ENCODE measurements at places on chromosomes 1 and 21.

DNA sequence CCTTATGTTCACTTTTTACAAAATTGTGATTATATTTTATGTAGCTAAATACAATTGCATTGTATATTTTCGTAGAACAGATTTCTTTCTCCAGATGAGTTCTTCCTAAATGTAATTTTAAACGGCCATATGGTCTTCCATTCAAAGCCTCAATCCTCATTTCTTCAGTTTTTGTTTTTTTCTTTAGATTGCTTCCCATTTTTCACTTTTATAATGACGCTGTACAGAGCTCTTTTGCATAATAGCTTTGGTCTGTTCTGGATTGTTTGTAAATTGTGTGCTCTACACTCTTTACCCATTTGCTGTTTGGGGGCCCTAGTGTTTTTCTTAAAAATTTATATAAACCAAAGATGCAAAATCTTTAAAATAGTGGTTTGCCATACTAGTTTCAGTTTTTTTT is 27.8 kb downstream of the AVPR1B start:
- no peak for DNase-seq

GRCh38 chr1:55070293-55071164 is 31.2 kb downstream of the PCSK9 start:
- no peak for DNase-seq

- peak; percentile 84 for DNase-seq
Observed at GRCh38 chr1:26744075-26744959, 43.4 kb upstream of the PIGV start.

DNA sequence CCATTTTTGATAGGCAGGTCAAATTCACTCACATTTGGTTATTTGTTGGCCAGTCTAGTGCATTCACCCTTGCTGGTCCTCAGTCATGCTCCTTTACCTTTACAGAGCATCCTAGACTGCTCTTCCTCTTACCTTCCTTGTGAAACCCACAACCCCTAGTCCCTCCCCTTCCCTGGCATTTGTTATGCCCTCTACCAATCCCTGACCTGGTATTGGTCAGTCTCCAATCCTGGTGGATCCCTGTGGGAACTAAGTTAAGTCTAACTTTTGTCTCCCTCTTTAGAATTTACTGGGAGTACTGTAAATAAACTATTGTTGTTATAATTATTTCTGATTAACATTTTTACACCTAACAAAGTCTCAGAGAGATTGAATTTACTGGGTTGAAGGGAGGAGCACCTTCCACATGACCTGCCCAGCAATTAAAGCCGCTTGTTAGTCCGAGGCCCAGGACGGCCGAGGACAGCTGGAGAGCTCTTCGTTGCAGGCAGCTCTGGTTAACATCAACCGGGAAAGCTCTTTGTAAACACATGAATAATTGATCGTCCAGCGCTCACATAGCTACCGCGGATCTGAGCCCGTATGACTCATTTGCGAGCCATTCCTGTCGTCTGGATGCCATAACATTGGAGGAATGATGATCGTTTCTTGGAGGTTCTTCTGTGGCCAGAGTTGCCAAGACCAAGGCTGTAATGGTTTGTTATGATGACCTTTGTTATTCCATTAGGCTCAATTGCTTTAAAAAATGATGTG is 31.9 kb downstream of the MTARC1 start:
- DNase-seq: no peak

DNA sequence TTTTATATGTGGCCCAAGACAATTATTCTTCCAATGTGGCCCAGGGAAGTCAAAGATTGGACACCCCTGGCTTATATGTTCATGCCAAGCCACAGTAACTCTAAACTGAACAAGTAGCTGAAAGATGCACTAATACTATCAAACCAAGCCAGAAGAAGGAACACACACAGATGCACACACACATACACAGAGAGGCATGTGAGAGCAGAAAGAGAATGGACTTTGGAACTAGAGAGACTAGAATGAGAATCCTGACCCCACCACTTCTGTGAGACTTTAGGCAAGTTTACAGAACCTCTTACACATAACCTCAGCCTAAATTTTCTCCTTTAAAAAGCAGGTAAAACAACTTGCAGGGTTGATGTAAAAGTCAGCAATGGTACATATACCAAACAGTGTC is 11.2 kb upstream of the TMEM81 start:
- DNase-seq: no peak

DNA sequence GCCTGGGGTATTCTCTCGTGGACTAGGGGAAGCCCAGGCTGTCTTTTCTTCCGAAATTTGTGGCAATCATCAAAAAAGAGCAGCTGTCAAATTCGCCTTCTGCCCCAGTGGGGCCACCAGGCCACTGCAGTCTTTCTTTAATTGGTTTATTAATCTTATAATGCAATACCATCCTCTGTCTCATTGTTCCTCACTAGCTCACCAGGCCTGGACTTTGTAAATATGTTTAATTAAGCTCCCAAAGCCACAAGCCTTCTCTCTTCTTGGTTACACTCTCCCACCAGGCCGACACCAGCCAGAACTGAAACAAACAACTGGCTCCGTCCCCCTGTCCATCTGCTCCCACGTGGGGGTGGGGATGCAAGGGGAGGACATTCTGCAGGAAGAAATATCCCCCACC is 22.0 kb upstream of the CAMK1G start:
- DNase-seq: no peak

DNA sequence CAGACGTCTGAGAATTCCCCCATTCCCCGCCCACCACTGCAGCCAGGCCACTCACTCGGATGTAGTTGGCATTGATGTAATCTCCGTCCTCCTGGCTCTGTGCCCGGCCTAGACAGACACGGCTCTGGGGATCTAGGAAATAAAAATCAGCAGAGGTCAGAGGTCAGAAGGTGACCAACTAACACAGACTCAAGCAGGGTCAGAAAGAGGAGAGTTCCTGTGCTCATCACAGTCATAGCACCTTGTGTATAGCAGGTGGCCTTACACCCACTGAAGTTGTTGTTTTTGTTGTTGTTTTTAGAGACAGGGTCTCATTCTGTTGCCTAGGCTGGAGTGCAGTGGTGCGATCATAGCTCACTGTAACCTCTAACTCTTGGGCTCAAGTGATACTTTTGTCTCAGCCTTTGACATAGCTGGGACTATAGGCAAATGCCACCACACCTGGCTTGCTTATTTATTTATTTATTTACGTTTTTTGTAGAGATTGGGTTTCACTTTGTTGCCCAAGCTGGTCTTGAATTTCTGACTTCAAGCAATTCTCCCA is 4.9 kb downstream of the PTPN7 start:
- DNase-seq: no peak

DNA sequence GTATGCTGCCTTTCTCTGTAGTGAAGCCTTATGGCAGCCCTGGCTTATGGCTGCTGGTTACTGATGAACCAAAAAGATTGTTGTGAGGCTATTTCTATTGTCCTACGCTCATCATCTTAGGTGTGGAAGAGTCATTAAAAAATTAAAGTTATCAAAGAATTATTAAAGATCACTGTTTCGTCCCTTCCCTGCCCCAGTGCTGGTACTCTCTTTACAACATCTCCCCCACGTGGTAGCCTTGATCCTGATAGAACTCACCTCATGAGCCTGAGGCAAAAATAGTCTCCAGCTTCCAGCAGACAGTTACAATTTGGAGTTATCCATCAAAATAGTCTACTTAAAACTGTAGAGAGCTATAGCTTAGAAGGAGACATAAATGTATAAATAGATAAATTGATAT is 201.5 kb downstream of the S1PR1 start:
- DNase-seq: peak; percentile 38

GRCh38 chr1:203039609-203040512 is 13.6 kb downstream of the PPFIA4 start:
- DNase-seq: no peak

DNA sequence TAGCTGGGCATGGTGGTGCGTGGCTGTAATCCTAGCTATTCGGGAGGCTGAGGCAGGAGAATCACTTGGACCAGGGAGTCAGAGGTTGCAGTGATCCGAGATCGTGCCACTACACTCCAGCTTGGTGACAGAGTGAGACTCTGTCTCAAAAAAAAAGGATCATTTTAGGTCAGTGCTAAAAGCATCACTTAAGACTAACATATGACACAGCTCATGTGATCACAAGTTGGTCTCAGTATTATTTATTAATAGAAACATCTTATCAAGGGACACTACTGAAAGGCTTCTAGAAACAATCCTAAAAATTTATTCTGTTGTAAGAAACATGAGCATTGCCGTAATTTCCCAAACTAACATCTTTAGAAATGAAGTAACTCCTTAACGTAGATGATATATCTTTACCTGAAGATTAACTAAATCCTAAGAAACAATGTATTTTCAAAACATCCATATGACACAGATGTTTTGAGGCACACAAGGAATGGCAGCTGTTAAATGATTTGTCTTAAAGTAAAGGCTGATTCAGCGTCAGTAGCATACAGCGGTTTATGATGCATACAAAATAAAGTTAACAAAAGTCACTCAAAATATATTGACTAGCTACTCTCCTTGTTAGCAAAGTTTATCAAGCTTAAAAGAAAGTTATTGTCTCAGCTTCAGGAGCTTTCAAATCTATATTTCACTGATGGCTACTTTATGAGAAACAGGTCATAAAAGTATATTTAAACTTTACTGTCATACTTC is 2.6 kb downstream of the NIBAN1 start:
- no peak for DNase-seq

GRCh38 chr1:173410794-173411236 is 66.3 kb upstream of the PRDX6 start:
- no peak for DNase-seq

- no peak for DNase-seq
Observed at GRCh38 chr1:44678626-44679025, 4.1 kb downstream of the ARMH1 start.

DNA sequence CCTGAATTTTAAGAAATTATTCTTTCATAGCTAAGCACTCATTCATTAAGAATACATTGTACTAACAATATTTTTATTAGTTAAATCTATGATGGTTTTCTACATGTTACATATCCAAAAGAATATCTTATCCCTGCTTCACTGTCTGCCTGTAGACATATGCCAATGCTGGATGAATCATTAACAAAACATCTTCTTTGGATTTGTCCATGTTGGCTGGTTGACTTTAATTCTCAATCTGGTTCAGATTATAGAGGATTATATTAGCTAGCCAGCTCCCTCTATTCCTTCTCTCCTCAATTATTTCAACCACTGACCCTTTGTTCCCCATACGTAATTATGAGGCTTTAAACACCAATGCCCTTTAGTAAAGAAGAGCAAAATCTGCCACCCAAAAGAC is 138.9 kb upstream of the DMRTA2 start:
- no peak for DNase-seq

DNA sequence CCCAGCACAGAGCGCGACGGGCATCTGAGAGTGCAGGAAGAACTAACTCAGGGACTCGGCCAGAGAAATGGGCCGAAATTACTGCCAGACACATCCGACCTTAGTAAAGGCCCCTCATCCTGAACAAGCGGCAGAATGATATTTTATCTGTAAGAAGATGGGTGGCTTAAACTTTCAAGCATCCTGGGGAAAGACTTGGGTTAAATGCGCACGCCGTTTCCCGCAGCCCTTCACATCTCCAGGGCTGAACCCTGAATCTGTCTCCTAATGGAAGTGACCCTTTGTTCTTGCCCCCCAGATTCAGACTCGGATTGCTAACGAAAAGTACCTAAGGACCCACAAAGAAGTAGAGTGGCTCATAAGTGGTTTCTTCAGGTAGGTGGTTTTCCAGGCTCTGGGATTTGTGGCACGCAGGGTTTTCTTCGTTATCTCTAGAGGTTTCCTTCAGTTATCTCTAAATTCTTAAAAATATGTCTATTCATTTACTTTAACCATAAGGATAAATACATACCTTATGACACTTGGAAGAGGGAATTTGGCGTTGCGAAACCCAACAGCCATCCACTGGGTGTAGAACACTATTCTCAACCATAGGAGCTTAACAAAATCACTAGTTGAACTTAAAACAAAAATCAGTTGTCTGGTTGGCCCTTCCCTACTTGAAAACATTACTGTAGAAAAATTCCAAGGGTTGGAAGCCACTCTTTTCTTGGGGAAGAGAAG is 627 bp downstream of the RIIAD1 start:
- DNase-seq: no peak

- no peak for DNase-seq
Observed at GRCh38 chr21:44436111-44436611, 19.1 kb upstream of the LRRC3 start.

- DNase-seq: no peak
Observed at GRCh38 chr1:156081917-156082308, 352 bp downstream of the MEX3A start.

- no peak for DNase-seq
Observed at GRCh38 chr1:40847023-40847745, 15.0 kb downstream of the CITED4 start.

DNA sequence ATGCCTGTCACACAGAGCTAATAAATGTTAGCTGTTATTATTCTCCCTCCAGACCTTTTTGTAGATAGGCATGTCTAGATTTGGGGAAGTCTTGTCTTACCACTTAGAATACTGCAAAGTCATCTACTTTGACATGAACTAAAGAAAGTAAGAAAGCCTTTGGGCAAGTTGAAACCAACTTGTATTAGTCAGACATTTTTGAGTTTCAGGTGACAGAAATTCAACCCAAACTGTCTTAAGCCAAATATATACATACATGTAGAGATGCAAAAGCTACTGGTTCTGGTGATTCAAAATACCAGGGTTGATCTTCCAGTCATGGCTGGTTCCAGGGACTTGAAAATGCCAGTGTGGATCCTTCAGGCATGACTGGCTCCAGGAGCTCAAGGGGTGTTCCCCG is 276.8 kb upstream of the TMEM51 start:
- DNase-seq: no peak

DNA sequence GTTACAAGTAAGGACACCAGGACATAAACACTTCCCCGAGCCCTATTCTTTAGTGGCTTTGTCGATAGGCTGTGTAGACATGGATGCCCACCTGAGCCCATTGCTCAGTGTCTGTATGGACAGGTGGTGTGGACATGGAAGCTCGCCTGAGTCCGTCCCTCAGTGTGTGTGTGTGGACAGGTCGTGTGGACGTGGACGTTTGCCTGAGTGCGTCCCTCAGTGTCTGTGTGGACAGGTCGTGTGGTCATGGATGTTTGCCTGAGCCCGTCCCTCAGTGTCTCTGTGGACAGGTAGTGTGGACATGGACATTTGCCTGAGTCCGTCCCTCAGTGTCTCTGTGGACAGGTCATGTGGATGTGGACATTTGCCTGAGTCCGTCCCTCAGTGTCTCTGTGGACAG is 38.7 kb upstream of the COL6A2 start:
- DNase-seq: no peak

DNA sequence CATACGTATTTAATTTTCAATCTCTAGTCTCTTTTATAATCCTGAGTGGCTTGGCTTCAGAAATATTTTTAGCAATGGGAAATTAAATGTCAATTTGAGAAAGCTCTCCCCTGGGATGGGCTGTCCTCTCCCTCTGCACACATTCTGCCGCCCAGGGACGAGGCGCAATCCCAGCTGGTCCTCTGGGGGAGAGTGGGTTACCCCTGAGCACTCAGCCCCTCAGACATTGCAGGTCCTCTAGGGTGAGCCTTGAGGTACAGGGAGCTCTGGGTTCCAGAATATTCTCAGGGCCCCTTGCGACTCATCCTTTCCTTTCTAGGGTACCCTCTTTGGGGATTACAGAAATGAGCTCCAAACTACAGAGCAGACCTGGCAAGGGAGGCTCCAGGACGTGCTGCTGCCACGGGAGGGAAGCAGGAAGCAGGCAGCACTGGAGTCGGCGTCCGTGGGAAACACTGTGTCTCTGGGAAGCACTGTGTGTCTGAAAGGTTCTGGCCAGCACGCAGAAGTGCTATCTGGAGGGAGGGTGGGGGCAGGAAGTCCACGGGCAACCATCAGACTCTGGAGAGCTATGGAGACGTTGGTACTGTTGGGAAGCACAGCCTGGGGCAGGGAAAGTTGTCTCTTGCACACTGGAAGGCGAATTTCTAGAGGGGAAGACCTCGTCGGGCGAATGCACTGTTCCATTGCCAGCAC is 343.3 kb upstream of the VAMP3 start:
- DNase-seq: no peak

- no peak for DNase-seq
Observed at GRCh38 chr1:41664861-41665640, 180.6 kb upstream of the EDN2 start.

All from GM10248 (cell line).